Activated T-helper 1 cell treated with anti-CD3 and anti-CD28 coated beads, Interleukin-2, amount 50 U/mL, for 16 hours (primary cell): ENCODE measurements at places on chromosomes 2 and 18.

GRCh38 chr2:132009874-132010521 is 151.8 kb downstream of the ANKRD30BL start:
- DNase-seq: no peak

GRCh38 chr2:24111407-24111901 is 11.7 kb downstream of the PFN4 start:
- DNase-seq: no peak

GRCh38 chr2:48504647-48505327 is 25.2 kb upstream of the STON1 start:
- no peak for DNase-seq

GRCh38 chr18:4144201-4144600 is 310.9 kb downstream of the DLGAP1 start:
- DNase-seq: no peak

GRCh38 chr18:7524786-7525185 is 42.3 kb upstream of the PTPRM start:
- no peak for DNase-seq

- DNase-seq: no peak
Measured at GRCh38 chr2:108946442-108946841, 42.6 kb downstream of the EDAR start.
